Transverse colon (tissue), 4 donors: ENCODE measurements at places on chromosomes 7 and 10.

DNA sequence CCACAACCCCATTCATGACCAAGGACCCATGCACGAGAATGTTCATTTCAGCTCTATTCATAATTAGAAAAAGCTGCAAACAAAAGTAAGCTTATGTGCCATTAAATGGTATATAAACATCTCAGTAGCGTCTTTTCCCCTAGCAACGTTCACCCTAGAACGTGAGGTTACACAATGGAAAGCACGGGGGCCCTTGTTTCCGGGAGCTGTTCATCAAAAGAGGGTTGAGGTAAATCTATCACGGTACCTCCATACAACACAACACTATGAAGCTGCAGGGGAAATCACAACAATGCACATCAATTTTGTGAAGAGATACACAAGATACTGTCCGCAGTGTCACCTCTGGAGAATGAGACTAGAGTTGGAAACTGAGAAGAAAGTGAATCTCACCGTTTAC is 80.9 kb upstream of the DDC start:
- no peak for DNase-seq

DNA sequence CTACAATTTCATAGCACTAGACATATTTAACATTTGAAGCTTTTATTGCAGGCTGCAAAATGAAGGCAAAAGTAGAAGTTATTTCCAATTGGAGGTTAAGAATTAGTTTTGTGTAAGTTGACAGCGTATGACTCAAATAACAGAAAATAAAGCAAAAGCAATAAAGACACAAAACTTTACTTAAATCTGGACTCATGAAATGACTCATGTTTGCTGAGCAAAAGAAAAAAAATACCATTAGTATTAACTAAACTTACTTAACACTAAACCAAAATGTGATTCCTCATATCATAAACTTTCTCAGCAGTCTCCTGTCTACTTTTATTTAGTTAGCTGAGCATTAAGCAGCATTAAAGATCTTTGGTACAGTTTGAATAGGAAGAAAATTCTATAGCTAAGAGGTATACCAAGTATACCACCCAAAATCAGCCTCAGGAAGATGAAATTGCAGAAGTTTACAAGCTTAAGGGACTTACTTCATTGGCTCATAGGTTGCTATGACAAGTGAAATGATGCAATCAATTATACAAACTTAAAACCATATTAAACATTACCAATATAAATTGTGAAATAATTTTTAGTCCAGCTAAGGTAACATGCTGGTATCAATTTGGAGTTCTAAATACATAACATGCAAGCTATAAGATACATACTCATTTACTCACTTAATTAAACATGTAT is 1131.4 kb downstream of the XPNPEP1 start:
- DNase-seq: no peak

- no peak for DNase-seq
Observed at GRCh38 chr7:30116771-30117170, 18.0 kb upstream of the MTURN start.

DNA sequence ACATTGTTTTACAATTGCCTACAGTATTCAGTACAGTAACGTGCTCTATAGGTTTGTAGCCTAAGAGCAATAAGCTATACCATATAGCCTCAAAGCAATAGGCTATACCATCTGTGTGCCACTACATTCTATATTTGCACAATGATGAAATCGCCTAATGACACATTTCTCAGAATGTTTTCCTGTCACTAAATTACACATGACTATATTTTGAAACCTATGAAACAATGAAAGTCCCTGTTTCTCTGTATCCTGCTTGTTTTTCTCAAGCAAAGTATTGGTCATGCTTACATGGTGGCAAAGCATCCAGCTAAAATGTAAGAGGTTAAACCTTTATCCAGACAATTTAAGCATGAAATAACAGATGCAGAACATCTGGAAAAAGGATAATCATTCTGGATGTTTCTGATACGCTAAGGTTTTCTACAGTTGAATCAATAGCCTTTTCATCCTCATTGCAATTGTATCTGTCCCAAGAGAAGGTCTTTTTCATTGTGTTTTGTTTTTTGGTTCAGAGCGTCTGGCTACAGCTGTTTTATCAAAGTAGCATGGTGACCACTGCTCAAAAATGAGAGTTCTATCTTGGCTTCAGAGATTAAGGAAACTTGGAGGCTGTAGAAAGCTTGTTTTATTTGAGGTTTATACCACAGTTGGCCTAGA is 81.7 kb downstream of the CSTF2T start:
- no peak for DNase-seq
